Esophagus (tissue), 2 donors: ENCODE measurements at places on chromosomes 7 and 10. TPM values are rescaled to one million over a fixed set of nuclear protein-coding genes. Genes with fewer than 3 reads are reported as not detected.

The PLPP4 gene
- polyA plus RNA-seq: not detected

The OIT3 gene
- 0.04 TPM for polyA plus RNA-seq

The HERPUD2 gene
- 10.3 TPM for polyA plus RNA-seq

The NPC1L1 gene
- 0.65 TPM for polyA plus RNA-seq

The COG5 gene
- polyA plus RNA-seq: 4.3 TPM

The SPDYE5 gene
- polyA plus RNA-seq: not detected

The GOLGA7B gene
- 2.2 TPM for polyA plus RNA-seq
